ENCODE measurements at places on chromosomes 6 and 20. TPM values are rescaled to one million over a fixed set of nuclear protein-coding genes. Genes with fewer than 3 reads are reported as not detected.

The PROKR2 gene
- total RNA-seq = not detected

The PSORS1C1 gene
- 0.26 TPM for total RNA-seq

The RIMS1 gene
- not detected for total RNA-seq

The ZC2HC1B gene
- total RNA-seq = 0.23 TPM

The GSTA3 gene
- total RNA-seq = not detected

The RSPO4 gene
- total RNA-seq = not detected

DNA sequence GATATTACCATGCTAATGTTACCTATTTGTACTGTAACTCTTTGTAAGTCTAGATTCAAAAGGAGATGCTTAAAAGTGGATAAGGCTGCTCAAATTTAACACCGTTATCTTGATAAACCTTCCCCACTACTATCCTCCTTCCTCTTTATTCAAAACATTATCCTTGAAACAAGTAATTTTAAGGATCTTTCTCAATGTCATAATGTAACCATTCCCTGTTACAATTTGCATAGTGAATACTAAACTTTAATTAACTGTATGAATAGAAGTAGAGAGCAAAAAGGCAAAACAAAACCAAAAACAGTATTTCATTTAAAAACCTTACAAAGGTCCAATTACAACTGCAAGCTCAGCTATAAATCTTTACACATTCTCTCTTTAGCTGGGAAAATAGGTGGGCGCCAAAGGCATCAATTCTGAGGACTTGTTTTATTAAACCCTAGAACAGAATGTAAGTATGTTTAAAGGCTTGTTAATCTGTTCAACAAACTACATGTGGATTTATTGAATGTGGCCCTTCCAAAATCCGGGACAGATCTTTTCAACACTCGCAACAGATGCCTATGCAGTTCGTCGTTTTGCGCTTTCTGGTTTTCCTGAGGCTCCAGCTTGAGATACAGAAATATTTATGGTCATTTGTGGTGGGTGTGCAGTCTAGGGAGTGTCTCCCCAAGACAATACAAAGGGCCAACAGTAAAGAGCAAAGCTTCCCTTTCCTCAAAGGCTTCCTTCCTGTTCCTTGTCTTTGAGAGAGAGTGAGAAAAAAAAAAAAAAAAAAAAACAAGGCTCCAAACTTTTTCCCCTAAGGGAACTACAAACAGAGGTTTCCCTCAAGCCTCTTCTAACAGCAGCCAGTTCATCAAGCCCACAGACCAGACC, 15.1 kb downstream of the KIF13A start:
- DNase-seq = no peak

DNA sequence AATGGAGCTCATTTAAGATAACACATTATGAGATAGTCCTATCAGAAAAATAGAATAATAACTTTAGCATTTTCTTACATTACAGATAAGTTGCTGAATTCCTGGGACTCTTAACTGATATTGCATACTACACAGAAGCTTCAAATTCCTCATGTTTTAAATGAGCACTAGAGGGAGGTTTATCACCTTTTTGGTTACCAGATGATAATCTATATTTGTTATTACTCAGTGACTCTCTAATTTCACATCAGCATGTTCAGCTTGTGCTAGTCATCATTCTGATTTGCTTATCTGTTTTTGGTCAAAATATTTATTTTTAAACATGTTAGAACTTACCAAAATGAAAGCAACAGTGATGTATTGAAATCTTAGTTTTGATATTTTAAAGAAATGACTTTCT, 20.5 kb upstream of the GJA10 start:
- no peak for DNase-seq

- no peak for DNase-seq
Measured at GRCh38 chr20:13142143-13142542, 78.9 kb upstream of the ISM1 start.

GRCh38 chr20:43376831-43377230, 80.9 kb upstream of the SRSF6 start:
- DNase-seq = no peak

DNA sequence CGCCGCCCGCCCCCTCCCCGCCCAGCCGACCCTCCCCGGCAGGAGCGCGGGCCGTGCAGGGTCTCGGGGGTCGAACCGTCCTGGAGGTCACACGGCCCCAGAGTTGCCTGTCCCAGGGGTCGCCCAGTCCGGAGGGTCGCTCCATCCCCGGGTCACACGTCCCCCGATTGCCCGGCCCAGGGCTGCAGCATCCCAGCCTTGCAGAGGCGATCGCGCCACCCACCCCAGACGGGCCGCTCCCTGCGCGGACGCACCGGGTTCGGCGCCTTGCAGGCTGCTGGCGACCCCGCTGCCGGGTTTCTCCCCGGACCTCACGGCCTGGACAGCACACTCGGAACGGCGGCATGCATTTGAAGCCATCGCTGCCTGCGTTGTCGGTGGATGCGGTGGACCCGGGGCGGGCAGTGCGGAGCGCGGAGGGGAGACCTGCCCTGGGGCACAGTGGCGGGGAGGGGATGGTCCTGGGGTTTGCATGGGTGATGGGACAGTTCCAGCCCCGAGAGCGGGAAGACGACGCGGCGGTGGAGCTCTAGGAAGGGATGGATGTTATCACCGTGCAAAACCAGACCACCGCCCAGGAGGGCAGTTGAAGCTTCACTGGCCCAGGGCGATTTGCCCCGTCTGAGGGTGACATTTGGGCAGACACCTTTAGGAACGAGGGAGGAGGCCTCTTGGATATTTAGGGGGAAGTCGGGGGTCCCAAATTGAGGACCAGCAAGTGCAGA, 22.7 kb upstream of the FRMD1 start:
- DNase-seq = no peak

DNA sequence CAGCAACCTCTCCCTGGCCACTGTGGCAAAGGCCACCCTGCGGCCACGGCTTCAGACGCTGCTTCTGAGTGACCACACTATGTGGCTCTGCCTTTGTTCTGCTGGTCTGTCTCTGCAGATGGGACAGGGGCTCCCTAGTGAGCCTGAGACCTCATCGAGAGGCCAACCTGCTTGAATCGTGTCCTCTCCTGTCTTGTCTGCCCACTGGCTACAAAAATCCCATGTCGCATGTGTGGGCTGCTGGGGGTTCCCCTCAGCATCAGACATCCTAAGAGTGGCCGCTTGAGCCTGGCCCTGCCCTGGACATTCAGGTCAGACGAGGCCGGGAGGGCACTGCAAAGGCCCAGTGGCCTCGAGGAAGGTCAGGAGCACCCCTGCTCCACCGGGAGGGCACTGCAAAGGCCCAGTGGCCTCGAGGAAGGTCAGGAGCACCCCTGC, 222.9 kb downstream of the DLL1 start:
- DNase-seq = no peak
